ENCODE measurements at places on chromosomes 4 and X.

DNA sequence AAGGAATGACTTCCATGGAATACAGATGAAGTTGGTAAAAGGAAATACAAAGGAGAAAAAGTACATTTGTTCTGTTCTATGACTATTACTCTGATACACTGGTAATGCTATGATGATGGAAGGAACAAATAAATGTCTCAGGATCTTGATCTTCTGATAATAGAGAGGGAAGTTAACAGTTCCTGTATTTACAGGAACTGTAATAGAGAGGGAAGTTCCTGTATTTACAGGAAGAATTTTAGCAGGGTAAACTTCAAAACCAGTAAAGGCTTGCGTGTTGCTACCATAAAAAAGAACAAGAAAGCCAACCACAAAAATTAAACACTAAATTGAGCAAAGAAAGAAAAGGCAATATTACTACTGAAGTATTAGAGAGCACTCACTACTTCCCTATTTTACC, 91.7 kb upstream of the HPGD start:
- no peak for DNase-seq

DNA sequence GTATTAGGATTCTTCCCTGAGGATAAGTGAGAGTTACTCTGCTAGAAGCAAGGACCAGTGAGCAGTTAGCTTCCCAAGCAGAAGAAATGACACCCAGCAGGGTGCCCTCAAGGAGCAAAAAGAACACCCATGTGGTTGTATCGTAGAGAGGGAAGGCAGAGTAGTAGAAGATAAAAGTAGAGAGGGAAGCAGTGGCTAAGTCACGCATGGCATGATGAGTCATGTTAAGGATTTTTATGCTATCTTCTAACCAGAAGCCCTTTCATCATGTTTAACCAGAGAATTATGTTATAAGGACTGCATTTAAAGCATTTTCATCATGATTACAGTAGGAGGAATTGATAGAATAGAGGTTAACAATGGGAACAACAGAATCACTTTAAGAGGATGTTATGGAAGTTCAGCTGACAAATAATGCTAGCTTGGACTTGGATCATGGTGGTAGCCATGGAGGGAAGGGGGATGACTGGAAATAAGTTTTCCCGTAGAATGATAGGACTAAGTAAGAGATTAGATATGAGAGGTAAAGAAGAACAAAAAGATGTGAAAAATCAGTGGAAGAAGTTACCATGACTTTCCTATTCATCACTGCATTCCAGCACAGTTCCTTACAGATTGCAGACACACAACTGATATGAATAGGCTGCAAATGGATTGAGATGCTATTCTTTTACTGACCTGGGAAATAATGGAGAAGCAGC, 383.5 kb upstream of the INTU start:
- no peak for DNase-seq

DNA sequence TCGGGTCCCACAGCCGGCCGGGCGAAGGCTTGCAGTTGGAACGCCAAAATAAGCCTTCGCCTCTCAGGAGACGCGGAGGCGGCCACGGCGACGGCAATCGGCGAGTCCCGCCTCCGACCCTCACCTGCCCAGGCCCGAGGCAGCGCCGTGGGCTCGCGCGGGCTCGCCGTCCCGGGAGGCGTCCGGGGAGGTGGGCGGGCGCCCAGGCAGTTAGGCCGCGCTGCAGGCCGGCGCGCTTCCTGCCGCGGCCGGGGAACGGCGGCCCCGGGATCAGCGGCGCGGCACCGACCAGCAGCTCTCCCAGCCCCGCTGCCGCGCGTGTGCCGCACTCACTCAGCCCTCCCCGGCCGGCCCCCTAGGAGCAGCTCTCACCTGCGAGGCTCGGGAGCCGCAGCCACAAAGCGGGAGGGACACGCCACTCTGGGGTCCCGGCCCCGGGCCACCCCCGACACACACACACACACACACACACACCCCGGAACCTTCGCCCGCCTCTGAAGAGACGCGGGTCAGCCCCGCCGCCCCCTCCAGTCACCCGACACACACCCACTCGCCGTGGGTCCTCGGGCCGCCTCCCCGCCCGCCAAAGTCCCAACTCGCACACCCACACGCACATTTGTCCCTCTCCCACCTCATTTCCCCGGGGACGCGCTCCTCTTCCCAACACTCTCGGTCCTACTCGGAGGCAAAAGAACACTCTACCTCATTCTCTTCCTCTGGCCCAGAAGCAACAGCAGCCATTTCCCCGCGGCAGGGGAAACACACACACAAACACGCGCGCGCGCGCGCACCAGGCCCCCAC, at the start of gene CNOT6L:
Gene CNOT6L, minus strand, starts transcription at position 767 of the 802 bp plus-strand sequence. Its CDS starts 60 bp downstream, at position 707.
- DNase-seq: peak; percentile 65

DNA sequence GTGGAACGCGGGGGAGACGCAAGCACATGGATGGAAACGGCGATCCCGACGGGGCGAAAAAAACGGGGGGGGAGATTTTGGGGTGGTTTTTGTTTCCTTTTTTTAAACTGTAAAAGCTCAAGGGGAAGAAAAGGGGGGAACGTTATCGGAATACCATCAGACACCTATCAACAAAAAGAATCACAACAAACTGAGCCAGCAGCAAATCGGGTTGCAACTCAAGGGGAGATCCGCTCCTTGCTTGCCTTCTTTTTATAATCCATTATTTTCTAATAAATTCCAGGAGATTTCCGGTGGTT, 616 bp downstream of the MAML3 start:
- DNase-seq: no peak

DNA sequence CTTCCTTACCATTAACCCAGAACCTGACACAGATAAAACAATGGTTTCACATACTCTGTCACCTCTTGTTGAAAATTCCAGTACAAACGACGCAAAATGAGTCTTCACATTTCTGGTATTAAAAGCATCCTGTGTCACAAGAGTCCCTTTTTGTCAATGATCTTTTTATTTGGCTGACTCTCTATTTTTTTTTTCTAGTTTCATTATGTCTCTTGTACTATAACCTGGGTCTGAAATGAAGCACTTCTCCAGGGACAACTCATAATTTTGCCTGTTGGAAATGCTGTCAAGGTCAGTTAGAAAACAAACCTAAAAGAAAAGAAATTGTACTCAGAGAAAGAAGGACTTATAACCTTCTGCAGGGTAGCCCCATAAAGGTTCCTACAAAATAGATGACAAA, 93.1 kb downstream of the NR3C2 start:
- DNase-seq: no peak

- DNase-seq: no peak
Observed at GRCh38 chr4:69214716-69215115, at the start of gene UGT2B11. UGT2B11 (minus strand) TSS chr4:69214748; CDS start chr4:69214722, 26 bp downstream.

GRCh38 chr4:168664242-168664891, 167.5 kb downstream of the PALLD start:
- no peak for DNase-seq

- DNase-seq: peak; percentile 4
Observed at GRCh38 chr4:83536362-83537272, 709 bp downstream of the GPAT3 start.

GRCh38 chr4:65719635-65720034, 49.3 kb upstream of the EPHA5 start:
- DNase-seq: no peak

DNA sequence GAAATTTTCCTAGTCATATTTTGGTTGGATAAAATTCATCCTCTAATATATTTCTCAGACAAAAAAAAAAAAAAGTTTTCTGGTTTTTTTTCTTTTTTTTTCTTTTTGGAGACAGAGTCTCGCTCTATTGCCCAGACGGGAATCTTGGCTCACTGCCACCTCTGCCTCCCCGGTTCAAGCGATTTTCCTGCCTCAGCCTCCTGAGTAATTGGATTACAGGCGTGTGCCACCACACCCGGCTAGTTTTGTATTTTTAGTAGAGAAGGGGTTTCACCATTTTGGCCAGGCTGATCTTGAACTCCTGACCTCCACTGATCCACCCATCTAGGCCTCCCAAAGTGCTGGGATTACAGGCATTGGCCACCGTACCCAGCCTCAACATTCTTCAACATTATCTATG, 432.7 kb upstream of the PABPC4L start:
- DNase-seq: no peak

DNA sequence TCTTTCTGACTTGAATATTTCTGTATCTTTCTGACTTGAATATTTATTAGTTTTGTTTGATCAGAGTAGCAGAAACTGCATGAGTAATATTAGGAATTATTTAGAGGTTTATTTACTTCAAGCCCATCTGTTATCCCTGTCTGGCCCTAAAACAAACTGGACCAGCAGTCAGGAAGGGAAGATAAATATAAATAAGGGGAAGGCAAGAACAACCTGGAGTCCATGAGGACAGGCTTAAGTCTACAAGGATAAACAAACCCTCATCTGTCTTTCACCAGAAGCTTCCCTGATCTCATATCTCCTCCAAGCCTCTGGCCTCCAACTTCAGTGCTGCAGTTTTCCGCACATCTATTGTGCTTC, 524.9 kb downstream of the CENPC start:
- DNase-seq: no peak

GRCh38 chr4:28469387-28469786, 1608.7 kb downstream of the STIM2 start:
- no peak for DNase-seq

DNA sequence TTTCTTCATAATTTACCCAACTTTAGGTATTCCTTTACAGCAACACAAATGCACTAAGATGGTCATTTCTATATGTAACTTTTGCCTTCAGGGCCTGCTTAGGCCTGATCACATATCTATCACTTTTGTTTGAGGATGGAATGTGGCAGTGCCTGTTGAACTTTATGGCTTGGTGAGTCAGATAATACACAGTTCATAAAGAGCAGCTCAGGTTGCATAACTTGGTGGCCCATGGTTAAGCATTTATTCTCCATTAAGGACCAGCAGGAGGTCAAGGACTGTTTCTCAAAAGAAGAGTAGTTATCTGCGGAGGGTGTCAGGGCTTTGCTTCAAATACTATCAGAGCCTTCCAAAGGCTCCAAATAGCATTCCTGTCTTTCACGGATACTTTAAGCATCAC, 124.1 kb upstream of the PDHA2 start:
- no peak for DNase-seq

- DNase-seq: peak; percentile 84
Observed at GRCh38 chrX:153724252-153725038, at the start of the genes ABCD1 and BCAP31. ABCD1 (plus strand) TSS chrX:153724856; CDS start chrX:153725267, 411 bp downstream. BCAP31 (minus strand) TSS chrX:153724387; CDS start chrX:153723244, 1,143 bp downstream.

DNA sequence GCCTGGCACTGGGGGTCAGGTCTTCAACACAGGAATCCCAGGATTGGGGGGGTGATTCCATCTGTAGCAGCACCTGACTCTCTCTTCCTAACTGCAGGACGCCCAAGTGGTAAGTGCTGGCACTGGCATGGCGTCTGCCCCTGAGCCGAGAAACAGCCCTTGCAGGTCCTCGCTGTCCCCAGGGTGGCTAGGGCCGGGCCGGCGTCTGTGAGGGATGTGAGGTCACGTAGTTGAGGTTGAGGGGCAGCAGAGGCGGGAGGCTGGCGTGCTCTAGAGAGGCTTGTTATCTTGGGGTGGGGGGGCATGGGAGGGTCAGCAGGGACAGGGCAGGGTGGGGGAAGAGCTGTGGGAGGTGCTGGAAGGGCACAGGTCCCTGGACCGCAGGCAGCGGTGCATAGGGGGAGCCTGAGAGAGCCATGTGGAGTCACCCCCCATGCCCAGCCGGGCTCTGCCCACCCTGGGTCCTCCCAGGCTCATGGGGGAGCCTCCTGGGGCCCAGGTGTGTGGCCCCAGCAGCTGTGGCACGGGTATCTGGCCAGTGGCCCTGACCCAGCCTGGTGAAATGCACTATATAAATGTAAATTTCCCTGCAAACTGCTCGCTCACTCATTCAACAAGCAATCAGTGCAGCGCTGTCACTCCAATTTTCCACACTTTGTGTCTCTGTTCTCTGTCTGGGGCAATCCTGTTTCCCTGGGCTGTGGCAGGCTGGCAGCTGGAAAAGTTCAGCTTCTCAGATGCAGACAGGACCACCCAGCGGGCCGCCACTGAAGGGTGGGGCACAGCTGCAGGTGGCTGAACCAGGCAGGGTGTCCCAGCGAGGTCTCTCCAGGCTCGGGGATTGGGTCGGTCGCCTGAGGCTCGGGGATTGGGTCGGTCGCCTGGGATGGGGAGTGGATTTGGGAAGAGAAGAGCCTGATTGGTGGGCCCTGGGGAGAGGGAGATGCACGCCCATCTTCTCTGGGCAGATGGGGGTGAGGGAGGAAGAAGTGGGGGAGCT, 102.2 kb upstream of the NKX1-1 start:
- no peak for DNase-seq

GRCh38 chrX:30530606-30531005, 47.0 kb downstream of the TASL start:
- DNase-seq: no peak

- no peak for DNase-seq
Observed at GRCh38 chr4:113998079-113998478, 18.6 kb upstream of the ARSJ start.

- peak; percentile 46 for DNase-seq
Observed at GRCh38 chr4:145482209-145483037, 770 bp downstream of the SMAD1 start.

DNA sequence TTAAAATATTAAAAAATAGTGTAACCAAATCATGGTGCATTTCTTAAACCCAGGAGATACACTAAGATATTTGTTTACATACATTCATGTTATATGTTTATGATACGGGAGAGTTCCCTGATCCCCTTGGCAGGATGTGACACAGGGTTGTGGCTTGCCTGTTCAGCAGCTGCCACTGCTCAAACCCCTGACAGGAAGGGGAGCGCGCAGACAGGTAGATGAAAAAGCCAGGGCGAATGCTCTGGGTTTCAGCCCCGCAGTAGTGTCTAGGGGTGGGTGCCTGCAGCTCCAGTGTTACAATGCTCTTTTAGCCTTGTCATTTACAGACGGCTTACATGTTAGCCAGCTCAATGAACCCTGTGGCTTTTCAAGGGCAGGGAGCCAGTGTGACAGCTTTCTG, 1343.8 kb upstream of the IGFBP7 start:
- no peak for DNase-seq

- DNase-seq: no peak
Observed at GRCh38 chr4:56723201-56723605, 42.1 kb upstream of the HOPX start.

GRCh38 chrX:53605004-53605403, 81.5 kb downstream of the HUWE1 start:
- DNase-seq: no peak

- DNase-seq: no peak
Observed at GRCh38 chr4:141376769-141377168, 156.1 kb downstream of the ZNF330 start.

GRCh38 chrX:49037883-49038475, 5.2 kb downstream of the TFE3 start:
- no peak for DNase-seq

DNA sequence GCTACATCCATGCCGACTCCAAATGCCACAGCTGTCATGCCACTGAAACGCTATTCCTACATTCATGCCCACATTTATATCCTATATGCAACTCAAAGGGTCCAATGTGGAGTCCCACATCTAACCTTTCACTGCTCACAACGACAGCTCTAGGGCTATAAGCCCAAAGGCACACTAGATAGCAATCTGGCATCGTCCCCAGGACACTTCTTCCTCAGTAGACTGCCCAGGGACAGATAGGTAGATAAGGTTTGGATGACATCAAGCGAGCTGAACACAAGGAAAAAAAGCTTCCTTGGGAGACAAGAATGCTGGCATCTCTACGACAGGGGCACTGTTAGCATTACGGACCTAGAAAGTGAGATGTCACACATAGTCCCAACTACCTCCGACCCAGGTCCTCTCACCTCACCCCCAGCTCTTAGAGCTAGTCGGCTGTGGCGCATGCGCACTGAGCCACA, 685 bp downstream of the RAB9B start:
- DNase-seq: no peak

All from neuronal stem cell (in vitro differentiated cells).